ENCODE measurements at places on chromosomes 5 and 9. TPM values are rescaled to one million over a fixed set of nuclear protein-coding genes. Genes with fewer than 3 reads are reported as not detected.

Gene IFNE
- not detected for total RNA-seq

Gene RELL2
- total RNA-seq, result 1.9 TPM

Gene CCL28
- 0.34 TPM for total RNA-seq

Gene ADAMTSL1
- total RNA-seq, result 39.1 TPM

Gene FRMD3
- total RNA-seq, result 0.59 TPM

Gene TEK
- total RNA-seq, result 2.2 TPM

Gene ORM2
- not detected for total RNA-seq

Gene TSSK1B
- total RNA-seq, result not detected

Gene FIBCD1
- 7.9 TPM for total RNA-seq

Gene CBY3
- total RNA-seq, result not detected

Gene MSX2
- 2.2 TPM for total RNA-seq

Gene SREK1IP1
- 7.0 TPM for total RNA-seq

Gene FYB1
- not detected for total RNA-seq

Gene HINT2
- 31.3 TPM for total RNA-seq

Gene PCAT7
- total RNA-seq, result not detected
